Activated CD4-positive, alpha-beta T cell treated with anti-CD3 and anti-CD28 coated beads, Interleukin-2, amount 50 U/mL, for 4 hours (primary cell): ENCODE measurements at places on chromosomes 12 and 14.

GRCh38 chr12:42686514-42687172 is 97.1 kb upstream of the PRICKLE1 start:
- DNase-seq = no peak

DNA sequence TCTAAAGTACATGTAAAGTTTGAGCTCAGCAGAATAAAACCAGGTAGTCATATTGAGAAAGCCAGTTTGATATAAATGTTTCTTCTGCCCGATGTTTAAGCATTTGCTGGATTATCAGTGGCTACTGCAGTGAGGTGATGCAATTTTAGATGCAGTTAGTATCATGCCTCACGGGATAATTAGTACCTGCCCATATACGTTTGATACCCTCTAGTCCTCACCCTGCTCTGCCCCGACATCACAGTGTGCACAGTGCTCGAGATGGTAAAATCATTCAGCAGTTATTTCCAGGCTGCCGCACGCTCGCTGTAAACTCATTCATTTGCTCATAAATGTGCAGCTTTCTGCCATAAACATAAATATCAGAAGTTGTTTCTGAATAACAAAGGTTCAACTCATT is 152.7 kb downstream of the PELI2 start:
- no peak for DNase-seq

- DNase-seq = no peak
Observed at GRCh38 chr12:72677139-72677538, 405.0 kb downstream of the TRHDE start.

- no peak for DNase-seq
Observed at GRCh38 chr12:118704527-118705241, 276.7 kb upstream of the SRRM4 start.

DNA sequence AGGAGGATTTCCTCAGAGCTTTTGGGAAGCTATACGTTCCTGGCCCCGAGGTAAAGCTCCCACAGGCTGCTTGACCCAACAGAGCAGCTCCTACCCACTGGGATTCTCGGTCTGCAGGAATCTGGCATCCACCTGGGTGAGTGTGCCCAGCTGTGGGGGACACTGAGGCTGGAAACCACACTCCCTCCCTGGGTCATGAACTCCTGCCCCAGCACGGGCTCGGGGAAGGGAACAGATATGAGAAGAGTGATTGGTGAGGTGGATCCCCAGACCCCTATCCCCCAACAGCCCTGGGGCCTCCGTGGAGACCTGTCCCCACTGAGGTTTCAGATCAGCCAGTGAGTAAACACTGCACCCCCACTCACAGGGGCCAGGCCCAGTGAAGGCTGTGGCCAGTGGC is 3.3 kb downstream of the FAIM2 start:
- DNase-seq = no peak

- DNase-seq = no peak
Observed at GRCh38 chr14:99537399-99537798, 56.2 kb downstream of the CCNK start.

GRCh38 chr12:21509768-21510167 is 8.2 kb downstream of the GOLT1B start:
- DNase-seq = no peak
